ENCODE measurements at places on chromosomes 6 and 20.

- no peak for DNase-seq
Observed at GRCh38 chr6:52325695-52326471, 36.1 kb upstream of the PAQR8 start.

GRCh38 chr6:168709390-168709789 is 268.4 kb downstream of the SMOC2 start:
- no peak for DNase-seq

GRCh38 chr6:157269261-157269794 is 54.0 kb downstream of the TMEM242 start:
- DNase-seq = no peak

- DNase-seq = no peak
Observed at GRCh38 chr6:122809001-122809400, 19.9 kb downstream of the SMPDL3A start.

DNA sequence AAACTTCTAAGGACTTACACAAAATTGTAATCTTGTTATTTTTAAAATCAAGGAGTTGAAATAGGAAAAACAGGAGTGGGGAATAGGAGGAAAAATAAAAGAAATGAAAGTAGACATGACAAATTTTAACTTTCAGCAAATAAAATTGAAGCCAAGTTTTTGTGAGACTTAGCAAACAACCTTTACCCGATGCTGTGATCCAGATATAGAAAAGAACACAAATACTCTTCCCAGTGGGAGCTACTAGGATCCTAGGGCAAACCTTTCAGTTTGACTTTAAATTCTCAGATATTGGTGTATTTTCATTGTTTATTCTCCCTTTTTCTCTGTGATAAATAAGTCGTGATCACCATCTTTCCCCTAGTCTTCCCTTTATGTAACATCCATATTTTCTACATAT is 968.7 kb upstream of the CITED2 start:
- DNase-seq = no peak

DNA sequence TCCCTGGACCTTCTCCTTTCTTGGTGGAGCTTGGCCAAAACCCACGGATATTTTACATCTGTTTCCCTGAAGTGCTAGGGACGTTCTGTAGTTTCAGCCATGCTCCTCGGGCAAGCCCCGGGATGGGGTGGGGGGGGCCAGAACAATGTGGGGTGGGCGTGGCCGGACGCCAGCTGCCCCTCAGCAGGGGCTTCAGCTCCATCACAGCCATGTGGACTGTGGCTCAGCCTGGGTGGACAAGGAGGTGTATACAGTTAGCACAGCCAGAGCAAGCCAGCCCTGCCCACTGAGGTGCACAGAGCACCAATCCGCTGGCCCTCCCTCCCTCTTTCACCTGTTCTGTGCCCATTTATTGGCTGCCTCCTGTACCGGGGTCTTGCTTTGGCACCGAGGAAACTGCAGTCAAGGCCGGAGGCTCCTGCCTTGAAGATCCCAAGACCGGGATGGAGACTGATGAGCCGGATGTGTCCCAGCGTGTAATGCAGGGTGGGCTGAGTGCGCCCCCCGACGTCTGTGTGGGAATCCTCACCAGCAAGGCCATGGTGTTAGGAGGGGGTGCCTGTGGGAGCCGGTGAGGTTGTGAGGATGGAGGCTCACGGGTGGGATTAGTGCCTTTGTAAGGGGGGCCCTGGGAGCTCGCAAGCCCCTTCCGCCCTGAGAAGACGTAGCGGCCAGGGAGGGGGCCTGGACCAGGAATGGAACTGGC is 28.0 kb downstream of the FRMD1 start:
- no peak for DNase-seq

DNA sequence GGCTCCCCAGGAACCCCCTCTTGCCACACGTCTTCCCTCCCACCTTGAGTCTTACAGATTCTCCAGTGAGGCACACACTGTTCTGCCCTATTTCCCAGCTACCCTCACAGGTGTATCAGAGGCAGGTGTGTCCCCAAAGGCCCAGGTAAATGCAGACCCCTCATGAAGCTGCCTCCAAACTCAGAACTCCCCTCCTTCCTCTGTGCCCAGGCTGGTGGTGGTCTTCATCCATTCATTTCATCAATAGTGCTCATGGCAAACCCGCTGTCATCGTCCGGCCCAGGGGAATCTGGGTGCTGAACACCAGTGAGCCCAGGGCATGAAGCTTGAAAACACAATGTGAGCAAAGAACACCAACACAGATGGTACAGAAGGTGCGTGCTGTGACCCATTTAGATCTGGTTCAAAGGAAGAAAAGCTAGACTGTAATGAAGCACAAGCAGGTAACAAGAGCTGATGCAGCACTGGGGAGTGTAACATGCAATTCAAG is 213.1 kb downstream of the SYNDIG1 start:
- DNase-seq = no peak

Measured in NCI-H1048 (cell line).